NAMALWA (cell line): ENCODE measurements at places on chromosomes 2 and 18.

GRCh38 chr2:62604336-62604735 is 98.3 kb upstream of the TMEM17 start:
- no peak for DNase-seq

- DNase-seq, result no peak
These were observed 677.0 kb upstream of the FANCL start for GRCh38 chr2:58918141-58918540.

DNA sequence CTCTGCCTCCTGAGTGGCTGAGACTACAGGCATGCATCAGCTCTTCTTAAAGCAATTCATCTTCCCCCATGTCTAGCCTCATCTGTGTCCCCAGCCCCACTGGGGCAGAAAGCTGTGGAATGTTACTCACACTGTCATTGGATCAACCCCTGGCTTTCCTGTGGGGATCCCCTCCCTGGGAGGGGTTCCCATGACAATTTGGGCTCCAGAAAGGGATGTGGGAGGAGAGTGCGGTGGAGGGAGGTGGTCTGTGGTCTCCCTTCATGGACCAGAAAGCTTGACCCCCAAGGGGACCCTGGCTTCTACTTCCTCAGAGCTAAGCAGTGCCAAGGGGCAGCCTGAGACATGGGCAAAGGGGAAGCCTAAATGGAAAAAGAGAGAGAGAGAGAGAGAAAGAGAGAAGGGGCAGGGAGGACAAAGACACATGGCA is 1.3 kb downstream of the NGEF start:
- DNase-seq, result no peak

GRCh38 chr2:222734703-222735014 is 63.2 kb downstream of the MOGAT1 start:
- DNase-seq, result no peak

DNA sequence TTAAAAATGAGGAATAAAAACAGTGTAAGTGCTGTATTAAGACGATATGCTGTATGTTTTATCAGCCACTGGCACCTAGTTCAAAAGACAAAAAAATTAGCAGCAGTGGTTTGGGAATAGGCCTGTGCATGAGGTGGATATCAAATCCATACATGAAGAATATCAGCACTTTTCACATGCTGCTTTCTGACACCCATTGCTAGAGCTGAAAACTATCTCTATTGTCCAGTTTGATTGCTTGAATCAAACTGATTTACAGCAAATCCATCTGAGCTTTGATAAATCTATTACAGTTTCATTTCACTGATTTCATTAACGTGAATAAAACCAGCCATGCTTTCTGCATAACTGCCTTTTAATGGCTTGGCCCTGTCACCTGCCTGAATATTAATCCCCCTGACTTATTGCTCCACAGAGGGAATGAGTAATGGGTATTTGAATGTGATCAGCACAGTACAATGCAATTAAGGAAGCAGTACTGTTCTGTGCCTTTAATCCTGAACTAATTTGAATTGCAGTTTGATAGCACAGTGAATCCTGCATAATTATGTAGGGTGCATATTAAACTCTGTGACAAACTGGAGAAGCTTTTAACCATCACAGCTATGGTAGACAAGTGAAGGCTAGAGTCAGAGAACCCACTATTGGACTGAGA is 154.0 kb downstream of the GPD2 start:
- DNase-seq, result no peak

- no peak for DNase-seq
These were observed 212.1 kb downstream of the PTPRM start for GRCh38 chr18:7779211-7779610.

DNA sequence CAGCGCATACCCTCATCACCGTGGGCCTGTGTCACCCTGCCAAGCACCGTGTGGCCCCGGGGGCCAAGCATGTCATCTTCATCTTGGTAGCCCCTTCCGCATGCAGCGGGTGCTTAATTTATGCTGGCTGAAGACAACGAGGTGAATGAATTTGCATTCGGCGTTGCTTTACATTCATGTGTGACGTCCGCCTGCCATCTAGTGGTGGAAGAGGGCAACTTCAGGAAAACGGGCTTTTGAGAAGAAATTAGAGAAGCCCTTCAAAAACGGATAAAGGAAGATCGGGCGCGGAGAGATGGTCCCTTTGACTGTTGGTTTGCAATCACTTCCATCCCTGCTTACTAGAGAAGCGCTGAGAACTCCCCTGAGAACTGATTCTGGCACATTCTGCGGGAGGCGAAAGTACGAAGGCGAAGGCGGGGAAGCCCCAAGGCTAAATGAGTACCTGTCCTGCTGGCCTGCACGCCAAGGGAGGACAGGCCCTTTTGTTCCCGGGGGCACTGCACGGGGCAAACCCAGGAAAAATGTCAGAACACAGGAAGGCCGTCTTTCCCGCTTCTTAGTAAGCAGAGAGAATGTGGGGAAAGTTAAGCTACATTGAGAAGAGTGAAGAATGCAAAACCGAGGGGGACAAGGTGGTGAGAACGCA is 145.9 kb downstream of the ZNF516 start:
- DNase-seq, result peak; percentile 88

- no peak for DNase-seq
These were observed 79.6 kb downstream of the SKA1 start for GRCh38 chr18:50454387-50454988.

GRCh38 chr18:12656938-12657683 is 796 bp downstream of the SPIRE1 start:
- DNase-seq, result no peak

GRCh38 chr2:15426606-15427005 is 134.5 kb downstream of the NBAS start:
- DNase-seq, result no peak

DNA sequence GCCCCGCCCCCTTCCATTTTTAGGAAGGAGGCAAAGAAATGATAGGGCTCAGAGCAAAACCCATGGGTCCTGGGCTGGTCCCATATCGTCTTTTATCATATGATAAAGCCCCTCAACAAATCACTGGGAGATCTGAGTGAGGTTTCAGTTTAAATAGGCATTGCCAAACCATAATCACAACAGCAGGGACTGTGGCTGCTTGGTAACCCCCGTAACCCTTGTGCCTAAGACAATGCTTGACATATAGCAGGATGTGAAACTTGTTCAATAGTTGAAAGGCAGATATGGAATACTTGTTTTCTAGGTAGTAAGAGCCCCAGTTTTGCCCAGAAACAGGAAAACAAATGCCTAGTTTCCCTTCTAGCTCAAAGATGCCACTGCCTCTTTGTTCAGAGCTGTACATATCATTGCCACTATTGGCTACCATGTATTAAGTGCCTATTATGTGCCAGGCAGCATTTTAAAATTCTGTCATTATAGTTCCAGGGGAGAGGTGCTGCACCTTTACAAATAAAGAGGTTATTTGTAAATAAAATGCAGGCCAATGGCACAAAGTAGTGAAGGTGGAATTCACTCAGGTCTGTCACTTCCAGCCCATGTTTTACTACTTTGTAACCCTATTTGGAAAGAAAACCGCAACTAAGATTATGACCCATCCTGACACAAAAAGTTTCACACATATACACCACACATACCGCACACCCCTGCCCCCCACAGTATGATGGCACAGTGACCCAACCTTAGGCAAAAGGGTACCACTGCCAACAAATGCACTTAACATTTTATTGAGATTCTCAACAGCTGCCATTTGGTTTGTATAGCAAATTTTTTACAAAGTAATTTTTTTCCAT is 14.2 kb downstream of the NAGK start:
- DNase-seq, result no peak

GRCh38 chr2:130342020-130342532 is 621 bp upstream of the IMP4 start:
- peak; percentile 96 for DNase-seq

DNA sequence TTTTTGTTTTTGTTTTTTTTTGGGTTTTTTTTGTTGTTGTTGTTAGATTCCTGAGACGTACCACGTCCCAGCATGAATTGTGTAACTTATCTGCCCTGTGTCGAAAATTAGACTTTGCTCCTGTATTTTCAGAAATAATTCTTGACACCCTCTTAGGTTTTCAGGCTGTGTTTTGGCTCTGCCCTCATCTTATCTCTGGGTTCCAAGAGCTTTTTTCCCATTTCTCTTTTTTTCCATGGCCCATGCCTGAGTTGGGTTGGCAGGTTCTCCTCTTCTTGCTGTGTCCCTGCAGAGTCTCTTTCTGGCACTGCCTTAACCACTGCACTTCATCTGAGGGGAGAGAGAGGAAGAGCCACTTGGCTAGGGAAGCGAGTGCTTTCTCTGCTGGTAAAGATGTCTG is 42.4 kb downstream of the CTIF start:
- no peak for DNase-seq

GRCh38 chr2:218292048-218293014 is at the start of gene TMBIM1:
TMBIM1 (minus strand) TSS chr2:218292503; CDS start chr2:218282141, 10,362 bp downstream.
- DNase-seq, result peak; percentile 78

- DNase-seq, result no peak
These were observed 52.0 kb downstream of the STAT1 start for GRCh38 chr2:190961918-190962487.

DNA sequence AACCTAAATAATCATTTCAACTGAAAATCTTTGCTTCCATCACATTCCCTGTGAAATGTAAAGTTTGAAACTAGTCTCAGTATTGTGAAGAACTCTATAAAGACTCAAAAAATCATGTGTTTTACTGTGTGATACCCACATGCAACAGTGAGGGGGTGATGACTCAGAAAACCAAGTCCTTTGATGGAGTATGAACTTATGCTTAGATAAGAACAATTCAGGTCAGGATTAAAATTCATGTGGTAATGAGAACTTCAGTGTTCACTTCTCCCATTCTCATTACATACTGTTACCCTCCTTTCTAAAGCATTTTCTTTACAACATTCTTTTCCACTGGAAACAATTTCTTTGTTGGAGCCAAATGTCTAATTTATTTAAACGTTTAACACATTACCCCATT is 360.2 kb downstream of the FSIP2 start:
- DNase-seq, result no peak

DNA sequence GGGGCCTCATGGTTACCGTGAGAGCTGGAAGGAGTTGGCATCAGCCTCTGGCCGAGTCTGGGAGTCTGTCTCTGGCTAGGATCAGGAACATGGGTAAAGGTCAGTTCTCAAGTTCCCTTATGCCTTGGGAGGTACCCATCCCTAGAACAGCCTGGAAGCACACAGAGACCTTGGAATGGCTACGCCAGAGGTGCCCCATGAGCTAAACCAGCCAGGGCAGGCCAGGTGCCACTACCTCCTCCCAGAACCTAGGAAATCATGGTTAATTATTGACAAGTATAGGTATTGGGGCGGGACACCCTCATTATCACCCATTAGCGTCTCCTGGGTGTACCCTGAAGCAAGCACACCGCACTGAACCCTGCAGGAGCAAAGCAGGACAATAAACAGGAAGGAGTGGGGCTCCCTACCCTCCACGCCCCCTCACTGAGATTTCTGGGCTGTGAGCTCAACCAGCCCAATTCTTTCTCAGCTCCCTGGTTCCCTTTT is 3.0 kb upstream of the ASPRV1 start:
- no peak for DNase-seq

- DNase-seq, result no peak
These were observed 136.3 kb downstream of the TMEM17 start for GRCh38 chr2:62369541-62370202.

- no peak for DNase-seq
These were observed 282.1 kb upstream of the FSIP2 start for GRCh38 chr2:185456517-185456916.

DNA sequence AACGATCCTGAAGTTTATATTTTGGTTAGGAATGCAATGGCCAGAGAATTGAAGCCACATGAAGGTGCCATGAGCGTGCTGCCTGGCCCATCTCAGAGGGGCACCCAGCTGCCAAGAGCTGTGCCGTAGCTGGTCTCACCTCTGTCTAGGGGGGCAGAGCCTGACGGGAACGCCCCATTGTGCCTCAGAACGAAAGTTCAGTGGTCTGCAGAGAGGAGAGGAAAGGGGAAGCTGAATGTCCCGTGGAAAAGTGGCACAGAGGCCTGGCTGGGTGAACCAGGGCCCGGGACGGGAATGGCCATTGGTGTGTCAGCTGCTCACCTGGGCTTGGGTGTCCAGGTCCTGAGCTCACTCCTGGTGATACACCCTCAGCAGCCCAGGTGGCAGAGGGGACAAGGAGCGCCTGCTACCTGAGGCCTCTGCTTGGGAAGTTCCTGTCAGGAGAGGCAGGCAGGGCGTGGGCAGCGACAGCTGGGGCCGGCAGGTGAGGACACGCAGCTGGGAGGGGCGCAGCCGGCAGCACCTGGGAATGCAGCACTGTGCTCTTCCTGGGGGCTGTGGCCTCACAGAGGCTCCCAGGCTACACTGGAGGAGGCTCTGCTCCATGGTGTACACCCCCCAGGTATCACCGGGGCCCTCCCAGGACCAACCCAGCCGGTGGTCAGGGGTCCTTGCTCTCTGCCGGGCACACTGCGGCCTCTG is 67.3 kb downstream of the PARD6G start:
- DNase-seq, result no peak

DNA sequence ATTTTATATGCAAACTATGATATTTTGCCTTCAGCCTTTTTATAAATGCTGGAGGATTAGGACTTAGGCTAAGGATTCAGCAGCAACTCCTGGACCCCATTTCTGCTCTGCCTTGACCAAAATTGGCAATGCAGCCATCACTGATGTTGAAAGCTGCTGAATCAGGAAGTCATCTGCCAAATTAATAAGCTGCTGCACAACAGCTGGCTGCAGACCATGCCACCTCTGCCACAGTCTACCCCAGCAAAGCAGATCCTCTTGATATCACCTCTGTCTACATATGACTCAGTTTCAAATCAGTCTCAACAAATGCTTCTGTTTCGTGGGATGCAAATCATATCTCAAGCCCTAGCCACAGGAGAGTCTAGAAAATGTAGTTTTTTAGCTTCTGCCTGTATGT is 7.1 kb upstream of the SOS1 start:
- peak; percentile 74 for DNase-seq

DNA sequence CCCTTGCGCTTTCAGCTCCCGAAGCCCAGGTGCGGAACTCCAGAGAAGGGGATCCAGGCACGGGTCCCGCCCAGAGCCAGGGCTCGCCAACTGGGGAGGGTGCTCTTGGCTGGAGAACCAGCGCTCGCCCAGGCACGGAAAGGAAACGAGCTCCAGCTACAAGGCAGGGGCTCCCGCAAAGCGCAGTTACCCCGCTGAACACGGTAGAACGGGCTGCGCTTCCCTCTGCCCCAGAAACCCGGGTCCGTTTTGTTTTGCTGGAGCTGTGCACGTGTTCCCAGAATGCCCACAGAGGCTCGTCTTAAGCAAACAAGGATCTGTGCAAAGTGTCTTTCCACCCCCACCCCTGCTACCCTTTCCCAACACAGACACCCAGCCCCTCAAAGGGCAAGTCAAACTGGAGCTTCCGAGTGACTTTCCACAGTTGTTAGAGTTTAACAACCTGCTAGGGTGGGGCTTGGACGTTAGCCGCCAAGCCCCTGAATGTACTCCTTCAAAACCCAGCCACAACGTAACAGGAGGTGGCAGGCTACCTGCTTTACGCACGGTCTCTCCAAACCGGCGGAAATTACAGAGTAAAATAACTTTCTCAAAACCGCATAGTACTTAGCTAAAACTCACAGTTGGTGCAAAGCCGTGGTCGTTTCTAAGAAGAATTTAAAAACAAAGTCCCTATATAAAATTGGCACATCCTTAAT is 775 bp downstream of the RNF125 start:
- peak; percentile 22 for DNase-seq
